ENCODE measurements at places on chromosomes 16 and 17.

DNA sequence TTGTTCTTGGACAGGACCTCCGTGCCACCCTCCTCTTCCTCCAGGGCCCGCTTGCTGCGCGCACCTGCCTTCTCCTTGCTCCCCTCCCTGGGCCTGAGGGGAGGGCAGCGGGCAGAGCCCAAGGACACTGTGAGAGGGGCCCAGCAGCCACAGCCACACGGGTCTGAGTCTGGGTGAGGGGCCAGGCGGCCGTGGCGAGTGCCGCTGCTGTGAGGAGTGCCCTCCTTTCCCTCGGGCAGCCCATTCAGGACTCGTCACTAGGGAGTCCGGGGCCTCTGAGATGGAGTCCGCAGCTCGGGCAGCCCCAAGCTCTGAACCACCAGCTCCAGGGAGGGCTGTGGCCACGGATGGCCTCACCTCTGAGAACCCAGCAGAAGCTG, 5.6 kb downstream of the DUS1L start:
- DNase-seq = no peak

- DNase-seq = no peak
These were observed 973.5 kb upstream of the GOT2 start for GRCh38 chr16:59707436-59708226.

DNA sequence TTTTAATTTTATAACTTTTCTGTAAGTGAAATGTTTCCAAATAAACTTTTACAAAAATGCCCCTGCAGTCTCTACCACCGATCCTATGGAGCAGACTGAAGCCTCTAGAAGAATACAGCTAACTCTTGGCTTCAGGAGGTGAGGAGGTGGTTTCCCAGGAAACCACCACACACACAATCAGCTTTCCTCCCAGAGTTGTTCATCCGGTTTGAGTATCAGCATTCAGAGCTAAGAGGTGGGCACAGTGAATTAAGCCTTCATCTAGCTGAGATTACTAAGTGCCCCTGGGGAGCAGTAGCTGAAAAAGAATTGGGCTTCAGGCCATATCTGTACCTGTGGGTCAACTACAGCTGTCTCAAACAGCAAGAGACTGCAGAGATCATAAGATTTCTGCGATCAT, 139.7 kb downstream of the AATF start:
- no peak for DNase-seq

- DNase-seq = no peak
These were observed 176.3 kb downstream of the VPS53 start for GRCh38 chr17:538181-538973.

- no peak for DNase-seq
These were observed 3.8 kb downstream of the TTYH2 start for GRCh38 chr17:74217037-74217730.

DNA sequence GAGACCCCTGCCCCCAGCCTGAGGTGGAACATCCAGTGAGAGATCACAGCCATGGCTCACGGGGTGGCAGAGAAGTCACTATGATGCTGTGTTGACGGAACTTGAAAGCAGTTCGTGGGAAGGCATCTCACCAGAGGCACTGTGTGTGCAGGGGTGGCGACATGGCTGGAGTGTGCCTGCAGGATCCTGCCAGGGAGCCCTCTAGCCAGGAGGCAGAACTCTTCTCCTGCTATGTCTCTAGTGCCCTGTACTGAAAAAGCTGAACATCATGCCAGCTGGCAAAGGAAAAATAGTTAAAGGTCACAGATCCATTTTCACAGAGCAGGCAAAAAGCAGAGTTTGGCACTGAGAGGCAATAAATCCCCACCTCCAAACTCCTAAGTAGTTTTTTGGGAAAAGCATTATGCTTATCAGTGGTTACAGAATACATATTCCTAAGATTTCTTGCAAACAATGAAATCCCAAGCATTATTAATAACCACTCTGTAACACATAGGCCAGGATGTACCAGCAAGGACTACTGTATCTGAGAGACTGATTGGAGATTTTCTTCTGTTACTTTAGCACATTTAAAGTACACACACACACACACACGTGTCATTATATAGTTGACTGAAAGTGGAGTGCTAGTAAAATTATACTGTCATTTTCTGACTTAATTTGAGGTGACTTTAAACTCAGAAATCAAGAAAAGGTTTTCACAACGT, 36.8 kb downstream of the TNRC6C start:
- no peak for DNase-seq

All from muscle of back (tissue), 13 donors.